ENCODE measurements at places on chromosomes 11 and 22. TPM values are rescaled to one million over a fixed set of nuclear protein-coding genes. Genes with fewer than 3 reads are reported as not detected.

DNA sequence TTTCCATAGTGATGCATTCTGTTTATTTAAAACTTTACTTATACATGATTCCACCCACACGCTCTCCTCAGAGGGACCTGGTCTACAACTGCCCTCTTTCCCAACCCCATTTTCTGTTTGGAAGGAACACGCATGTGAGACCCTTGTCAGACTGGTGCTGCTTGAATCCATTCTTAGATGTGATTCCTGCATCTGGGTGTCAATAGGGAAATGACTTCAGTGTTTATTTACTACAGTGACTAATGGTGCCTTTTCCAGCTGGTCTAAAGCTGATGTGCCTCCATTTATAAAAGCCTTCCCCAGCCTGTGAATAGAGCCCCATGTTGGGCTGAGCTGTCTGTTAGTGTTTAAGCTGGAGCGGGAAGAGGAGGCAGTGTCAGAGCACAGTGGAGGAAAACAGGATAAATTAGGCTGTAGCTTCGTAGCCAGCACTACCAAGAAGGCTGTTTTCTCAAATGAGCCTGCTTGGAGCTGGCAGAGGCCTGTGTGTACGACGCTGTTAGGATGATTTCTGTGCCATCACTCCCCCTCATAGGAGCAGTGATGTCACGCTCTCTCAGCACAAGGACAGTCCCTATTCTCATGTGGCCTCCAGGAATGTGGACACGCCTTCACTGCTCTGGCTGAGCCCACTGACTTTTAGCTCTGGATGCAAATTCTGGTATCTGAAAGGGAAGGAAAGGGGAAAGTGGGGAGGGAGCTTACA is 18.9 kb upstream of the C11orf96 start:
- H3K4me3 ChIP-seq: no peak overlapping the region
- H3K4me1 ChIP-seq: no peaks in the 10 kb centered on the region
- peak overlapping the region; percentile 58 for H3K27ac ChIP-seq
- H3K36me3 ChIP-seq: no peaks in the 10 kb centered on the region
- DNase-seq: no peak

GRCh38 chr22:39003165-39003638 is 10.9 kb upstream of the APOBEC3C start:
- no peaks in the 10 kb centered on the region for H3K27me3 ChIP-seq
- no peak overlapping the region for H3K27ac ChIP-seq
- no peaks in the 10 kb centered on the region for H3K36me3 ChIP-seq
- DNase-seq: peak; percentile 64
- no peak overlapping the region for H3K4me3 ChIP-seq
- H3K4me1 ChIP-seq: no peaks in the 10 kb centered on the region

GRCh38 chr11:1917523-1918435 is 1.7 kb upstream of the TNNT3 start:
- no peak overlapping the region for H3K27ac ChIP-seq
- no peaks in the 10 kb centered on the region for H3K4me1 ChIP-seq
- H3K27me3 ChIP-seq: no peaks in the 10 kb centered on the region
- no peak overlapping the region for H3K4me3 ChIP-seq
- DNase-seq: peak; percentile 52

GRCh38 chr11:123168955-123169484 is 26.0 kb downstream of the CLMP start:
- H3K27ac ChIP-seq: no peak overlapping the region
- no peaks in the 10 kb centered on the region for H3K36me3 ChIP-seq
- no peak for DNase-seq
- no peak overlapping the region for H3K4me3 ChIP-seq

The PRG3 gene
- total RNA-seq: not detected

GRCh38 chr11:61752117-61752924 is at the start of gene MYRF:
MYRF (plus strand) TSS chr11:61752636; CDS start chr11:61752745, 109 bp downstream.
- no peaks in the 10 kb centered on the region for H3K27me3 ChIP-seq
- no peaks in the 10 kb centered on the region for H3K4me1 ChIP-seq
- peak; percentile 70 for DNase-seq

The VWCE gene
- 6.2 TPM for total RNA-seq

GRCh38 chr11:23995891-23996290 is 501.0 kb upstream of the LUZP2 start:
- H3K4me3 ChIP-seq: no peak overlapping the region
- no peak overlapping the region for H3K27ac ChIP-seq
- H3K27me3 ChIP-seq: no peaks in the 10 kb centered on the region
- H3K36me3 ChIP-seq: no peaks in the 10 kb centered on the region
- DNase-seq: no peak
- no peaks in the 10 kb centered on the region for H3K4me1 ChIP-seq

- H3K36me3 ChIP-seq: no peaks in the 10 kb centered on the region
- no peaks in the 10 kb centered on the region for H3K27me3 ChIP-seq
- H3K27ac ChIP-seq: no peak overlapping the region
- no peak for DNase-seq
Measured at GRCh38 chr11:68149417-68149816, 28.2 kb upstream of the CHKA start.

GRCh38 chr11:71252770-71253730 is 673 bp upstream of the SHANK2 start:
- H3K36me3 ChIP-seq: no peaks in the 10 kb centered on the region
- peaks cover 14% of the 10 kb centered on the region for H3K4me1 ChIP-seq
- peak overlapping the region; percentile 97 for H3K27ac ChIP-seq

DNA sequence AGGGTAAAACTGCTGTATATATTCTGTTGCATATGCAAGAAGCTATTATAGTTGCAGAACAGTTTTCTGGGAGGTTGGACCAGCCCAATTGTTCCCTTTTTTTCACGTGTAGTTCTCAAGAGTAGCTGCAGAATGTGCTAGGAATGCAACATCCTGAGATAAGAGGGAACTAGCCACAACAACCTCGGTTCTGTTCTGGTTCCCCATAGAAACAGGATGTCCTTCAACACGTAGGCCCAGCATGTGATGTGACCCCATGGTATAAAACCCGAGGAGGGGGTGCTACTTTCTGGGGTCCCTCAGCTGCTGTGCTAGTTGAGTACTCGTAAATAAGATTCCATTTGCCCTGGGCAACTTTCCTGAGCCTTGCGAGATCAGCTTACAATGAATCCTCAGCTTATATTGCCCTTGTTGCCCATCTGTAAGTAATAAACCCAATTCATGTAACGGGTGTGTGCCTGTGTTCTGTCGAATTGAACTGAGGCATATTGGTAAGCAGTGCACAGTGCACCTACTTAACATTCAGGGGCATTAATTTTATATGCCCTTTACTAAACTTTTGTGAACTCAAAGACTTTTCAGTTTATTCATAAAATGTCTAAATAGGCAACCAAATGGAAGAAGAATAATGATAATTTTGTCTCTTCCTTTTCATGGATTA is 23.0 kb upstream of the TRAF6 start:
- no peak for DNase-seq
- no peaks in the 10 kb centered on the region for H3K36me3 ChIP-seq
- no peak overlapping the region for H3K27ac ChIP-seq
- H3K4me1 ChIP-seq: no peaks in the 10 kb centered on the region

DNA sequence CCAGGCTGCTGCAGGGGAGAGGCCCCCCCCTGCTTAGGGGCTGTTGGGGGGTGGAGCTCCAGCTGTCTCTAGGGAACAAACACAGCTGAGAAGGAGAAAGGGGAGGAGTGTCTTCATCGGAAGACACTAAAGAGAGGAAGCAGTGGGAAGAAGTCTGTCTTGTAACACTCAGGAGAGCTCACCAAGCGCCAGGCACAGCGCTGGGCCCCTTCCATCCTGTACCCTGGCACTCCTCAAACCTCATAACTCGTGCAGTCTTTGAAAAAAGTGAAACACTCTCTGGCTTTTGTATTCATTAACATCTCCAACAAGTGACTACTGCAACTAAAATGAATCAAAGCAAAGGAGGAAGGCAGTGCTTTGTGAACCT is 67.4 kb upstream of the PRDM11 start:
- no peaks in the 10 kb centered on the region for H3K4me1 ChIP-seq
- no peak overlapping the region for H3K4me3 ChIP-seq
- DNase-seq: no peak
- H3K27me3 ChIP-seq: no peaks in the 10 kb centered on the region
- H3K27ac ChIP-seq: no peak overlapping the region

The JAML gene
- total RNA-seq: 9.1 TPM

GRCh38 chr11:61961570-61962212 is 5.7 kb downstream of the FTH1 start:
- no peak overlapping the region for H3K27ac ChIP-seq
- peaks cover 22% of the 10 kb centered on the region for H3K4me1 ChIP-seq
- H3K36me3 ChIP-seq: no peaks in the 10 kb centered on the region
- no peak overlapping the region for H3K4me3 ChIP-seq

- no peaks in the 10 kb centered on the region for H3K4me1 ChIP-seq
- peak; percentile 22 for DNase-seq
- H3K27me3 ChIP-seq: no peaks in the 10 kb centered on the region
- H3K4me3 ChIP-seq: no peak overlapping the region
Measured at GRCh38 chr11:66361502-66361941, 10.0 kb downstream of the SLC29A2 start.

The HBD gene
- not detected for total RNA-seq

GRCh38 chr22:22021162-22021750 is 38.7 kb upstream of the TOP3B start:
- H3K27me3 ChIP-seq: no peaks in the 10 kb centered on the region
- no peak overlapping the region for H3K27ac ChIP-seq
- no peaks in the 10 kb centered on the region for H3K36me3 ChIP-seq
- no peaks in the 10 kb centered on the region for H3K4me1 ChIP-seq
- DNase-seq: no peak

DNA sequence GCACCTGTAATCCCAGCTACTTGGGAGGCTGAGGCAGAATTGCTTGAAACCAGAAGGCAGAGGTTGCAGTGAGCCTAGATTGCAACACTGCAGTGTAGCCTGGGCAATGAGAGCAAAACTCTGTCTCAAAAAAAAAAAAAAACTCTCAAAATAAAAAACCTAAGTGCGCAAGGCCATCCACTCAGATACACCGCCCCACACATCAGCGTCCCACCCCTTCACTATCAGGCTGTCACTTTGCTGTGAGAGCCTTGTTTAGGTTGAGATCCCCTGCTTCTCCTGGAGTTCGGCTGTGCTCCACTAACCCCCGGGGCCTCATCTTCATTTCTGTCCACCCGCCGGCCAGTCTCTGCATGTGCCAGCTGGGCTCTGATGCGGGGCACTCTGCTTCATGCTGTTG is 12.1 kb downstream of the SLC25A1 start:
- peaks cover 5% of the 10 kb centered on the region for H3K27me3 ChIP-seq
- no peak overlapping the region for H3K27ac ChIP-seq
- H3K4me3 ChIP-seq: no peak overlapping the region
- H3K36me3 ChIP-seq: no peaks in the 10 kb centered on the region

The C11orf52 gene
- 10.1 TPM for total RNA-seq

The KCNJ1 gene
- total RNA-seq: not detected

The CCDC15 gene
- 1.8 TPM for total RNA-seq

The POLD4 gene
- 97.2 TPM for total RNA-seq

The SBF2 gene
- 23.9 TPM for total RNA-seq

DNA sequence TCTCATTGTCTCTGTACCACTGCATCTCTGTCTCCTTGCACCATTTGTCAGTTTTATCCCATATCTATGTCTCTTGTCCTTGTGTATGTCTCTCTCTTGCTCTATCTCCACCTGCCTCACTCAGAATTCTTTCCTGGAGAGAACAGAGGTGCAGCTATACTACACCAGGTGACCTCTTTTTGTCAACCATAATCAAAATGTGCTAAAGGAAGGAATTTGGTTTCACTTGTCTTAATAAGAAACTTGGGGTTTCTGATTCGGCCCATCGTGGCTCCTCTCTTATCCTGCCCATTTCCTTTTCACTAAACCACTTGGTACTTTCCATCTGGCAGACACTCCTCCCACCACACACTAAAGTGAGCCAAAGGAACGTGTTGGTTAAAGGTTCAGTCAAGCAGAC is 2.0 kb upstream of the C11orf42 start:
- no peak for DNase-seq
- H3K4me1 ChIP-seq: no peaks in the 10 kb centered on the region
- H3K4me3 ChIP-seq: no peak overlapping the region

DNA sequence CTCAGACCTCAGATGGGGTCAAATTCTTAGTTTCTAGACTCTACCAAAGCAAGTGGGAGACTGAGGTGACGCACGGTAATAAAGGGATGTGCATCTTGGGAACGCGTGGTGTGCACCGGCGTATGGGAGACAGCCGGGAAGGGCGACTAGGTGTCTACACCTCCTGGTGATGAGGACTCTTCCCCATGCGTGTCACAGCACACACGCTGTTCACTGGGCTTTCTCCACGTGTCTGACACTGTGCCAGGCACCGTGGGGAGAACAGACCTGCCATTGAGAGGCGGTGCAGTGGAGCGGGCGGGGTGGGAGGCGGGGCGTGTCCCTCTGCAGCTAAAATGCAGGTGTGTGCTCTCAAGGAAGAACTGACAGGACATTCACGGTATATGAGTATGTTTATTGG is 5.3 kb downstream of the FXYD6 start:
- DNase-seq: no peak
- H3K27ac ChIP-seq: no peak overlapping the region
- no peak overlapping the region for H3K4me3 ChIP-seq
- H3K36me3 ChIP-seq: no peaks in the 10 kb centered on the region
- no peaks in the 10 kb centered on the region for H3K27me3 ChIP-seq

The TMEM151A gene
- total RNA-seq: 0.13 TPM

- no peak overlapping the region for H3K27ac ChIP-seq
- no peaks in the 10 kb centered on the region for H3K4me1 ChIP-seq
- H3K36me3 ChIP-seq: no peaks in the 10 kb centered on the region
Measured at GRCh38 chr22:32265882-32266767, 11.0 kb upstream of the SLC5A4 start.

- H3K27me3 ChIP-seq: no peaks in the 10 kb centered on the region
- no peak overlapping the region for H3K27ac ChIP-seq
- no peaks in the 10 kb centered on the region for H3K36me3 ChIP-seq
- DNase-seq: no peak
- no peak overlapping the region for H3K4me3 ChIP-seq
- H3K4me1 ChIP-seq: no peaks in the 10 kb centered on the region
Measured at GRCh38 chr11:116101902-116102301, 597.7 kb upstream of the CADM1 start.

- H3K4me3 ChIP-seq: no peak overlapping the region
- no peaks in the 10 kb centered on the region for H3K4me1 ChIP-seq
- no peak for DNase-seq
Measured at GRCh38 chr11:12642806-12643428, 31.3 kb upstream of the TEAD1 start.

The PHOX2A gene
- not detected for total RNA-seq

GRCh38 chr11:80451105-80451504 is 1010.3 kb upstream of the TENM4 start:
- DNase-seq: no peak
- no peaks in the 10 kb centered on the region for H3K4me1 ChIP-seq
- H3K36me3 ChIP-seq: no peaks in the 10 kb centered on the region
- no peaks in the 10 kb centered on the region for H3K27me3 ChIP-seq

DNA sequence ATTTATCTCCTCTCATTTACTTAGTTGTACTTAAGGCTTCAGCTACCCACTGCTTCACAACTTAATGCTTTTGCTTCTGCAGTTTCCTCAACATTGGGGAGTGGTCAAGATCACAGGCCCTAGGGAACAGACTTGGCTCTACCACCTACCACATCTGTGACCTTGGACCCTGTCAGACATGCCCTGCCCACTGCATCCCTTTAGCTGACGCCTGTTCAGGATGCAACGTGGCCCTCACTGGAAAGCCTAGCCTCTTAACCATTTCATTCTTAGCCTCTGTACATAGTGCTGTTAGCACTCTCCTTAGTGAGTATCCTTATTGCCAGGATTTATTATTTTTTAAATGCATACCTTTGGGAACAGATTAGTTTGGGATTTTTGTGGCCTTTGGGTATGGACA is 34.4 kb downstream of the TNRC6B start:
- H3K27ac ChIP-seq: no peak overlapping the region
- no peaks in the 10 kb centered on the region for H3K4me1 ChIP-seq
- H3K4me3 ChIP-seq: no peak overlapping the region
- no peaks in the 10 kb centered on the region for H3K27me3 ChIP-seq
- H3K36me3 ChIP-seq: no peaks in the 10 kb centered on the region

The DDI1 gene
- total RNA-seq: not detected

GRCh38 chr11:114044042-114044871 is 15.3 kb upstream of the ZBTB16 start:
- H3K4me1 ChIP-seq: no peaks in the 10 kb centered on the region
- no peak overlapping the region for H3K27ac ChIP-seq
- no peak overlapping the region for H3K4me3 ChIP-seq
- no peaks in the 10 kb centered on the region for H3K27me3 ChIP-seq
- DNase-seq: no peak
- H3K36me3 ChIP-seq: no peaks in the 10 kb centered on the region
